Posterior cingulate gyrus (tissue), 11 donors: ENCODE measurements at places on chromosomes 1 and 21.

GRCh38 chr1:99818063-99818699 lies 32.0 kb upstream of the AGL start:
- DNase-seq: no peak

DNA sequence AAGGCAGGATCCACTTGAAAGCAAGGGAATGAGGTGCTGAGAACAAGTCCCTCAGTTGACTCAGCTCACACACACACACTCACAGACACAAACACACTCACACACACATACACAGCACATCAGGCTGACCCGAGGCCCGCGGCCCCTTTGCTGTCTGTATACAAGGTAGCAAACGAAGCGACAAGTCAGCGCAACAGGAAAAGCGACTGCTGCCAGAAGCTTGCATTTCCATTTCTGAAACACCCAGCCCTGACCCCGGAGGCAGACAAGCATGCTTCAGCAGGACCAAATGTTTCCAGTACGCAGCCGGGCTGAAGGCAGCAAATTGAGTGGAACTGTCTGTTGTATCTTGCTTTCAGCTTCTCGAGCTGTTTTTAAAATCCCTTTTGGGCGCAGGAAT lies 501.6 kb downstream of the NPHP4 start:
- no peak for DNase-seq

DNA sequence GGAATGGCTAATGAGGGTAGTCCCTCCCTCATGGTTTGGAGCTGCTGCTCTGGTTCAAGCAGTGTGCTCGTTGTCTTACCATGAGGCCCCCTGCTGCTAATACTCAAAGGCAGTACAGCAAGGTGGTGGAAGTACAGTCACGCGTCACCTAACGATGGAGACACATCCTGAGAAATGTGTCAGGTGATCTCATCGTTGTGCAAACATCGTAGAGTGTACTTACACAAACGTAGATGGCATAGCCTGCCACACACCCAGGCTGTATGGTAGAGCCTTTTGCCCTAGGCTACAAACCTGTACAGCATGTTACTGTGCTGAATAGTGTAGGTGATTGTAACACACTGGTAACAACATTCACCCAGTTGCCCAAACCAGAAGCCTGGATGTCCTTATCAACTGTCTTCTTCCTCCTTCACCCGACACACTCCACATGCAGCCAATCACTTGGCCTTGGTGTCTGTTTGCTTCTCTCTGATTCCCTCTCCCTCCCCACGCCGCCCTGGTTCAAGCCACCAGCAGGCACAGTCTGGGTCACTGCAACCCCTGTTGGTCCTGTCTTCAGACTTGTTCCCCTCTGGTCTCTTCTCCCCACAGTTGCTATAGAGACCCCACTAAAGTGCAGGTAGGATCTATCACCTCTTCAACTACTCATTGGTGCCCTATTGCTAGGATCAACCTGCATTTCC lies 6.0 kb upstream of the KCNA2 start:
- DNase-seq: no peak

DNA sequence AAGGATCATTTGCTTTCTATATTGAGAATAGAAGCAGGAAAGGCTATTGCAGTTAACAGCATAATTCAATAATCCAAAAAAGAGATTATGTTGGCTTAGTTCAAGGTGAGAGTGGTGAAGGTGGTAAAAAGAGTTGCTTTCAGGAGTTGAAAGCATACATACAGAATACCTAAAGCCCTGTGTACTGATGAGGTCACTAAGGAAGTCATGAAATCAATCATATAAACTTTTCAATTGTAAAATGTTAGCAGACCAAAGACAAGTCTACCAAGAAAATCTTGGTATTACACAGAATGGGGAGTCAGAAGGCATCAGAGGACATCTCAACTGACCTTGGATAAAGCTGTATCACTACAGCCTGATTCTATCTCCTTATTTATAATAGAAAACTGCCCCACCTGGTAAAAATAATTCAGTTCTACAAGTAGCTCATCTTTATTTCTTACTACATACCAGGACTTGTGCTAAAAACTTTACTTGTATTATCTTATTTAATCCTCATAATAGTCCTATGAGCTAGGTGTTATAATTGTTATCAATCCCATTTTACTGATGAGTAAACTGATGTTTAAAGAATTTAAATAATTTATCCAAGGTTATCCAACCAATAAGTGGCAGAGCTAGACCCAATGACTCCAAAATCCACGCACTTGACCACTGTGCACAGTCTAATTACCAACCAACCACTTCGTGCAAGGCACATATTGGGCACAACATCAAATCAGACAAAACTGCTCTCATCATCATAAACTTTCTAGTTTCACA lies 40.9 kb downstream of the TUT4 start:
- no peak for DNase-seq

DNA sequence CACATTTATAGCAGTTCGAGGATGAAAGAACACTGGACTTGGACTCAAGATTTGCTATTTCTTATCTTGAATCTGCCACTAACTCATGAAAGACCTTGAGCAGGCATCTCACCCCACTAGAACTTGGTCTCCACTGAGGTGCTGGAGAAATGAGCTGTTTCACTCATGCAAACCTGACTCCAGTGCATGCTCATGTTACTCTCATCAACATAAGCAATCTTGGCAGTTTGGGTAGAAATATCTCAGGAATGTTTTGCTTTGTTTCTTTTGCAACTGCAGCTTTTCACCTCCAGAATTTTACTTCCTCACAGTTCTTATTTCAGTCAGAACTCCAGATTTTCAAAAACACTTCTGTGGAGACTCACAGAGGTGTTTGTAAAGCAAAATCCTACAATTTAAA lies 46.2 kb upstream of the DAB1 start:
- DNase-seq: no peak

GRCh38 chr1:30353637-30354036 lies 369.7 kb downstream of the MATN1 start:
- no peak for DNase-seq
